Globus pallidus (tissue), 1 donor: ENCODE measurements at places on chromosomes 5 and 9.
A peak's percentile ranks its signal among the peaks of the same experiment; 100 is the strongest.

- DNase-seq = peak; percentile 57
Measured at GRCh38 chr9:34333836-34334235, 4.5 kb downstream of the NUDT2 start.

DNA sequence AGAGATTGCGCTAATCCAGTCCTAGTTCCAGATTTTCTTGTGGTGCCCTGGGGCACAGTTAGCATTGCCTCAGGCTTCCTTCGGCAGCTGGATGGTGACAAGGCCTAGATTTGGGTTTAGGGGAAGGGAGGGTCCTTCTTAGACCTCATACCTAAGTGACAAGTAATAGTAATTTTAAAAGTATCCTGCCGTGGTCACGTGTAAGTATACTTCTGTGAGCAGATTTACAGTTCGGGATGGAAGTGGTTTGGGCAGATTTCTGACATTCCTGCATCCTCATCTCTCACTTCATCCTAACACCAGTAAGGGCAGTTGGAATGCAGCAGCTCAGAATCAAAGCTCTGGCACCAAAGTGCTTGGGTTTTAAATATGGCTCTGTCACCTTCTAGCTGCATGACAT lies 71.6 kb downstream of the LRRC70 start:
- DNase-seq = no peak

- DNase-seq = no peak
Measured at GRCh38 chr9:113530022-113530635, 66.6 kb downstream of the RGS3 start.

- no peak for DNase-seq
Measured at GRCh38 chr5:57243286-57244137, 69.7 kb downstream of the GPBP1 start.

- DNase-seq = no peak
Measured at GRCh38 chr9:34493972-34494535, 28.7 kb downstream of the ENHO start.

DNA sequence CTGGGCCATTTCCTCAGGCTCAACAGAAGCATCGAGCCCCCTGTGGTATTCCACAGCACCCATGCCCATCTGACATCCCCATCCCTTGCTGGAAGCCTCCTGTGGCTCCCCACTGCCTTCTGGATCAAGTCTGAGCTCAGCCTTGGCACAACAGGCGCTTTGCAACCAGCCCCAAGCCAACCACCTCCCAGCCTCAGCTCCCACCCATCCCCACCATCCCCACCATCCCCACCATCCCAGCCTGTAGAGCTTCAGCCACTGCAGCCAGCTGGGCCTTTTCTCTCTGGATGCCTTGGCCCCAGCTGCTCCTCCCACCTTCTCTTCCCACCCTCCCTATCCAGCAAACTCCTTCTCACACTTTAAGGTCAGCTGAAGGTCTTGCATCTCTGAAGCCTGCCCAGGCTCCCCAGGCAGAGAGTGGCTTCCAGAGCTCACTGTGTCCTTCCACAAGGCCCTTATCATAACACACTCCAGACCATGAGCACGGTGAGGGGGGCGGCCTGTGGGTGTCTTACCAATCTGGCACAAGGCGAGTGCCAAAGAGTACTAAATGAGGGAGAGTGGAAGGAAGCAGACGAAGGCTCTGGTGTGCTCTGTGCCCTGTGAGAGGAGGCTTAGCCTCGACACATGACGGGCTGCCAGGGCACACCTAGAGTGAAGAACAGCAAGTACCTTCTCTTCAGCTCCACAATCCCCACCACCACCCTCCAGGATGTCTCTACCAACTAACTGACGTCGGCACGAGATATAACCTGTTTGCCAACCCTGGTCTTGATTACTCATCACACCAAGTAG lies 6.5 kb downstream of the HIGD2A start:
- DNase-seq = no peak

DNA sequence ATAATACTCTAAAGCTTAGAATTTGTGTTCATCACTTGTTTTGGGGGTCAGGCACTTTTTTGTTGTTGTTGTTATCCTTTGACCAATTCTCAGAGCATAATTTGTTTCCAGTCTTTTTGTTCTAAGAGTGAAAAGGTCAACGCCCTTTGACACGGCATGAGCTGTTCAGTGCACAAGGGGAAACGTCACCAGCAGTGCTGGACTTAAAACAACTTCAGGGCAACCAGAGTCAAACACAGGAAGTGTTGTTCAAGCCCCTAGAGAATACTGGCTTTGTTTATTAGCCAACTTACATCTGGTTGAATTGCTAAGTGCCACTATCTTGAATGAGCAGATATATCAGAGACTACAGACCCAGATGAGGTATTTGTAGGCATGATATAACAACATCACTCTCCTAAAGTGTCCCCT lies 368.9 kb downstream of the TMEM161B start:
- peak; percentile 96 for DNase-seq

GRCh38 chr9:129714511-129715061 lies 38.3 kb downstream of the PTGES start:
- DNase-seq = no peak

GRCh38 chr5:96302174-96302738 lies 130.8 kb downstream of the PCSK1 start:
- no peak for DNase-seq

GRCh38 chr9:26813247-26813646 lies 79.4 kb downstream of the CAAP1 start:
- no peak for DNase-seq

DNA sequence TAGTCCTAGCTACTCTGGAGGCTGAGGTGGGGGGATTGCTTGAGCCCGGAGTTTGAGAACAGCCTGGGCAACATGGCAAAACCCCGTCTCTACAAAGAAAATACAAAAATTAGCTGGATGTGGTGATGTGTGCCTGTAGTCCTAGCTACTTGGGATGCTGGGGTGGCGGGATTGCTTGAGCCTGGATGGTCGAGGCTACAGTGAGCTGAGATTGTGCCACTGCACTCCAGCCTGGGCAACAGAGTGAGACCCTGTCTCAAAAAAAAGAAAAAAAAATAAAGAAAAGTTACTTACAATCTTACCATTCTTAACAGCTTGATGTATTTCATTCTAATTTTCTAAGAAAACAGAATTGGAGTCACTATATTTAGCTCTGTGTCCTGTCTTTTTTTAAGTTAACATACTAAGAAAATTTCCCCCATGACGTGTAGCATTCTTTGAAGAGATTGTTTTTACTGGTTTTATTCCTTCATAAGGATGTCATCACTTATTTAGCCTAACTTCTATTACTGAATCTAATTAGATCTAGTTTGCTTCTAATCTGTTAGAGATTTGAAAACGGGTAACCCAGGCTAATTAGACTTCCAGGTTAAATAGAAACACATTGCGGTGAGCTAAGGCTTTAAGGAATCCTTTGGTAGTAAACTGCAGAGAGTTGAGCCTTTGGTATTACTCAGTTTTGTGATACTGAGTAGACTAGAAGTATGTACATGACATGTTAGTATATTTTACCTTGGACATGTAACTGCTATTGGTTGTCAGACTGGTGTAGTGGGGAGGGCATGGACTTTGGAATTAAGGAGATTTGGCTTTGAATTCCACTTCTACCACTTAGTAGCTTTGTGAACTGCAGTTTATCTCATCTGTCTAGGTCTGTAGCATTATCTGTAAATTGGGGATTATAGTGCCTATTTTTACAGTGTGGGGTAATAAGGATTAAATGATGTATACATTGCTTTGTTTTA lies 24.0 kb downstream of the HSPA4 start:
- no peak for DNase-seq

DNA sequence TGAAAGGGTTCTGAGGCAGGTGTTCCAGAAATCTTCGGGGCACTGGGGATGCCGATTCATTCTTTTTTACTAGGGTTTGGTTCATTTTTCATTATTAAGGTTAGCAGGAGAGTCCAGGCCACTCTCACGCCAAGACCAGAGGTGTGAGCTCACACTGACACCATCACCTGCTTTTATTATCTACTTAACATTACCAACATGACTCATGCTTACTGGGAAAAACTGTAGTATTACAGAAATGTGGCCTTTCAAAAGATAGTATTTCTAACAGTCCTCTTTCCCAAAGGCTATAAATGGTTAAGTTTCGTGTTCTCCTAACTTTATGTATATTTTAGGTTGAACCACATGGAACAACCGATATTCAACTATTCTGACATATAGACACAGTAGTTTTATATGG lies 222.1 kb downstream of the ROR2 start:
- no peak for DNase-seq

- no peak for DNase-seq
Measured at GRCh38 chr5:53059281-53059680, 50.3 kb downstream of the MOCS2 start.

GRCh38 chr5:136364307-136364706 lies 1.0 kb downstream of the TRPC7 start:
- no peak for DNase-seq

DNA sequence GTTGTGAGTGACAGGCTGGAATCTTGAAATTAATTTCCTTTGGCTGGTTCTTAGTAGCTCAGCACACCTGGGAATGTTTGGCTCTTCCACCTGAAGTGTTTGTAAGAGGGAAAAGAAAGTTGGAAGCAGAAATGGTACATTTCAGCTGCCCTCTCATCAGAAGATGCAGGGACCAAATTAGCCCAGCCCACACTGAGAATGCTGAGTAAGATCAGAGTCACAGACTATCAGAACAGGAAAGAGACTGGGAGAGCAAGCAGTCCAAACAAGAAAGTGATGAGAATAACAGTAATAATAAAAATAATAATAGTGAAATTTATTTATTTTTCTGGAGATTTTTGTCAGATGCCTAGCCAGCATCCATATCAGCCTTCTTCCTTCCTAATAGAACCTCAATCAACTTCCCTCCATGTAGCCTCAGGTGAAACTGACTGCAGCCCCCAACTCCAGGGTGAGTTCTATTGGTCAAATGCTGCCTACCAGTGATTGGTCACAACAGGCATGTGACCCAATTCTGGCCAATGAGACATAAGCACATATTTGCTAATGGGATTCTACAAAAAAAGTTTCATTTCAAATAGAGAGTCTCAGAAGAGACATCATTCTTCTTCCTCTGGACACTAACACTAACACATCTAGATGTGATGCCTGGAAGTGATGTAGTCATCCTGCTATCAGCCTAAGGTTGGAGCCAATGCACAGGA lies 31.2 kb upstream of the ADRA1B start:
- no peak for DNase-seq

- DNase-seq = no peak
Measured at GRCh38 chr9:127558581-127559246, 53.4 kb upstream of the STXBP1 start.

GRCh38 chr5:118988866-118989180 lies 476 bp upstream of the DTWD2 start:
- DNase-seq = no peak

GRCh38 chr5:138339464-138339863 lies 1.4 kb downstream of the FAM53C start:
- peak; percentile 16 for DNase-seq

DNA sequence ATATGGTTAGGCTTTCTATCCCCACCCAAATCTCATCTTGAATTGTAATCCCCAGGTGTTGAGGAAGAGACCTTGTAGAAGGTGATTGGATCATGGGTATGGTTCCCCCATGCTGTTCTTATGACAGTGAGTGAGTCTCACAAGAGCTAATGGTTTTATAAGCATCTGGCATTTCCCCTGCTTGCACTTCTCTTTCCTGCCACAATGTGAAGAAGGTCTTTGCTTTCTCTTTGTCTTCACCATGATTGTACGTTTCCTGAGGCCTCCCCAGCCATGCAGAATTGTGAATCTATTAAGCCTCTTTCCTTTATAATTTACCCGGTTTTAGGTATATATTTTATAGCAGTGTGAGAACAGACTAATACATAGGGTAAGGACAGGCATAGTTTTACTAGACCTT lies 334.5 kb downstream of the TLR4 start:
- DNase-seq = no peak

DNA sequence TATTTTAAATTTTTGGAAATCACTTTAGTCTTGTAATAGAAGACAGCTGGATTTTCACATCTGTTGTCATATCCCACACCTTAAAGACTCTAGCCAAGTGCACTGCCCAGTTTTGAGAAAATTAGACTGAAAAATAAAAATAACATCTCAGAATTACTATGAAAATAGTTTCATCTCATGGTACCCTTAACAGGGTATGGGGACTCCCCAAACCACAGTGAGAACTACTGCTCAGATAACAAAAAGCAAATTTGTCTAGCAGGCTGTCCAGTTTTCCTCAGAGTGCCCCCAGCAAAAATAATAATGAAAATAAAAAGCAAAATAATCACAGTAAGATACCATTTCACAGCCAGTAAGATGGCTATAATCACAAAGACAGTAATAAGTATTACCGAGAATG lies 6.5 kb downstream of the UBQLN1 start:
- no peak for DNase-seq

- DNase-seq = no peak
Measured at GRCh38 chr5:146164382-146164781, 18.1 kb downstream of the LARS1 start.

- DNase-seq = no peak
Measured at GRCh38 chr5:179731791-179732411, 721 bp upstream of the MAML1 start.

DNA sequence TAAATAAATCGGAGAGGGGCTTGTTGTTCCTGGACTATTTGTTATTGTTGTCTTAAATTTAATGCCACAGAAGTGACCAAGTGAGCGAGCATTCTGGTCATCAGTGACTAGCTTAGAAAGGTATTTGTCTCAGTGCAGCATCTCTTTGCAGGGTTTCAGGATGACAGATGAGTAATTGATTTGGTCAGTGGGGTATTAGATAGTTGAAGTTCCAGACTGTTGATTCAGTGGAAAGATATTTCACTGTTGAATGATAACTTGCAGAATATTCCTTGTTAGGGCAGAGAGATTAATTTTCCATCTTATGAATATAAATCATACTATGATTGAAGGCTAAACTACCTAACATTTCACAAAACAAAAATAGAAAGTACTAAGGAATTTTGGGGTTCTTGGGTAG lies 122.4 kb downstream of the TRIO start:
- no peak for DNase-seq

DNA sequence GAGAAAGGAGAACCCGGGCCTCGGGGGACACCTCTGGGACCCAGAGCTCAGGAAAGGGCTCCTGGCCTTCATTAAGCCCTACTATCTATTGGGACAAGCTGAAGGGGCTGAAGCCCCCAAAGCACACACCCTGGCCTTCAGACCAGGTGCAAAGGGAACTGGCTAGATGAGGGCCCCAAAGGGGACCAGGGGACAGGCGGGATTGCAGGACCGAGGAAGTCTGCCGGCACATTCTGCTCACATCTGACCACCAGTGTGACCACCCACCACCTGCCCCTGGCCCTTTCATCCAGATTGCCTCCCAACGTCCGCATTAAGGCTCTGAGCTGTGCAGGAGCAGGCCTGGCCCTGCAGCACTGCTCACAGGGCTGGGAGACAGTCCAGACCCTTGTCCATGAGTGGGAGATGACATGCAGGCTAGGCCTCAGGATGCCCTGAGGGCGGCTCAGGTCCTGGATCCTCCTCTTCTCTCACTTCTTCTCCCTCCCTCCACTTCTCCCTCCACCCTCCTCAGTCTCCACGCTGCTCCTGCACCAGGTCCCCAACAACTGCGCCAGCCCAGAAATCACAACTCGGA lies 19.2 kb downstream of the PSD2 start:
- DNase-seq = no peak

DNA sequence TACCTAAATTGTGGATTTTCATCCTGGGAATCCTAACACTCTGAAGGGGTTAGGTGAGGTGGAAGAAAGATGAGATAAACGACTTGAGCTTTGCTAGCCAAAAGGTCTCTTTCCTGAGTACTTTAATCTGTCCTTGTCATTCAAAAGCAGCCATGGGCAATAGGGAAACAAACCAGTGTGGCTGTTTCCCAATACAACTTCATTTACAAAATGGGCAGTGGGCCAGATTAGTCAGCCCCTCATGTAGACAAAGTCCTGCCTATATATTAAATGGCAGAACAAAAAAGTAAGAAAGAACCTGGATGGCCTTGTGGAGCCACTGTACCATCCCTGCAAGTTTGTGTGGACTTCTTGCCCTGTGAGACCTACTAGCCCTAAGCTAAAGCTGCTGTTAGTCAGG lies 51.0 kb upstream of the NFIL3 start:
- no peak for DNase-seq
